Ascending aorta (tissue), 2 donors: ENCODE measurements at places on chromosomes 12 and 14.

GRCh38 chr14:91356181-91356763 lies 61.3 kb downstream of the CCDC88C start:
- H3K36me3 ChIP-seq: no peaks in the 10 kb centered on the region
- H3K4me3 ChIP-seq: no peak overlapping the region
- H3K27ac ChIP-seq: no peak overlapping the region
- H3K4me1 ChIP-seq: no peaks in the 10 kb centered on the region
- no peaks in the 10 kb centered on the region for H3K27me3 ChIP-seq
- no peak for DNase-seq

- H3K27ac ChIP-seq: peak overlapping the region; percentile 93
- H3K4me1 ChIP-seq: peaks cover 22% of the 10 kb centered on the region
- no peaks in the 10 kb centered on the region for H3K27me3 ChIP-seq
Measured at GRCh38 chr12:79687711-79688260, 3.0 kb downstream of the PAWR start.

GRCh38 chr12:75591628-75592027 lies 80.2 kb upstream of the KRR1 start:
- H3K27me3 ChIP-seq: no peaks in the 10 kb centered on the region
- no peak for DNase-seq
- no peak overlapping the region for H3K27ac ChIP-seq
- H3K4me1 ChIP-seq: no peaks in the 10 kb centered on the region
- no peaks in the 10 kb centered on the region for H3K36me3 ChIP-seq
- H3K4me3 ChIP-seq: no peak overlapping the region

GRCh38 chr12:56286044-56286830 lies 13.9 kb downstream of the CS start:
- H3K27ac ChIP-seq: no peak overlapping the region
- H3K36me3 ChIP-seq: peaks cover 68% of the 10 kb centered on the region
- H3K27me3 ChIP-seq: no peaks in the 10 kb centered on the region
- DNase-seq: no peak

GRCh38 chr14:53149668-53150316 lies 3.3 kb downstream of the DDHD1 start:
- H3K36me3 ChIP-seq: no peaks in the 10 kb centered on the region
- H3K4me1 ChIP-seq: no peaks in the 10 kb centered on the region
- no peak overlapping the region for H3K4me3 ChIP-seq
- H3K27ac ChIP-seq: no peak overlapping the region

- no peaks in the 10 kb centered on the region for H3K36me3 ChIP-seq
- H3K27ac ChIP-seq: no peak overlapping the region
- H3K4me1 ChIP-seq: no peaks in the 10 kb centered on the region
- H3K4me3 ChIP-seq: no peak overlapping the region
- H3K27me3 ChIP-seq: no peaks in the 10 kb centered on the region
Measured at GRCh38 chr12:52350786-52351185, 16.5 kb downstream of the KRT85 start.

GRCh38 chr12:120175537-120175936 lies 19.0 kb downstream of the GCN1 start:
- no peak overlapping the region for H3K27ac ChIP-seq
- peaks cover 100% of the 10 kb centered on the region for H3K36me3 ChIP-seq
- no peak for DNase-seq

- no peaks in the 10 kb centered on the region for H3K36me3 ChIP-seq
- peak overlapping the region; percentile 92 for H3K27ac ChIP-seq
- no peaks in the 10 kb centered on the region for H3K4me1 ChIP-seq
- H3K27me3 ChIP-seq: no peaks in the 10 kb centered on the region
- H3K4me3 ChIP-seq: no peak overlapping the region
Measured at GRCh38 chr12:49843876-49844437, 1.1 kb upstream of the BCDIN3D start.

DNA sequence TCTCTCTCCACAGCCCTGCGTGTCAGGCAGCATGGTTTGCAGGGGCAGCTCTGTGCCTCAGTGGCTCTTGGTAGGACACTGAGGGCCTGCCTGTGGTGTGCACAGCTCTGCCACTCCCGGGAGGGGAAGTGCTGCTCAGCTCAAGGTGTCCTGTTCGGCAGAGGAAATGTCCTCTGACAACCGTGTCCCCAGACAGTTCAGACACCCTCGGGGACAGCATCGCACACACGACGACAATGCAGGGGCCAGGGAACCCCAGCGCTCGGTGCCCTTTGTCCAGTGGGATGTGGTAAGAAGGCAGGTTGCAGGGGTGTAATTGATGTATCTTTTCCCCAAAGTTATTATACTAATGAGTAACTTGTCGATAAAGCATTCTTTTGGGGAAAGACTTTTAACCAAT lies 14.2 kb downstream of the ANKLE2 start:
- H3K27ac ChIP-seq: no peak overlapping the region
- H3K4me3 ChIP-seq: no peak overlapping the region
- no peaks in the 10 kb centered on the region for H3K27me3 ChIP-seq
- peaks cover 96% of the 10 kb centered on the region for H3K36me3 ChIP-seq

GRCh38 chr12:90741611-90742010 lies 213.4 kb downstream of the CCER1 start:
- H3K4me1 ChIP-seq: no peaks in the 10 kb centered on the region
- DNase-seq: no peak
- no peak overlapping the region for H3K4me3 ChIP-seq
- H3K36me3 ChIP-seq: no peaks in the 10 kb centered on the region

- H3K27me3 ChIP-seq: no peaks in the 10 kb centered on the region
- H3K4me1 ChIP-seq: peaks cover 8% of the 10 kb centered on the region
- no peak for DNase-seq
- no peaks in the 10 kb centered on the region for H3K36me3 ChIP-seq
- peak overlapping the region; percentile 28 for H3K4me3 ChIP-seq
Measured at GRCh38 chr12:41930866-41931437, 213.7 kb downstream of the GXYLT1 start.

GRCh38 chr14:62956413-62956812 lies 88.8 kb downstream of the KCNH5 start:
- H3K36me3 ChIP-seq: no peaks in the 10 kb centered on the region
- H3K4me3 ChIP-seq: no peak overlapping the region
- H3K27me3 ChIP-seq: no peaks in the 10 kb centered on the region
- no peak for DNase-seq

- DNase-seq: no peak
- no peak overlapping the region for H3K4me3 ChIP-seq
- H3K36me3 ChIP-seq: no peaks in the 10 kb centered on the region
- no peaks in the 10 kb centered on the region for H3K27me3 ChIP-seq
- no peak overlapping the region for H3K27ac ChIP-seq
Measured at GRCh38 chr12:39626033-39626814, 6.6 kb upstream of the ABCD2 start.

DNA sequence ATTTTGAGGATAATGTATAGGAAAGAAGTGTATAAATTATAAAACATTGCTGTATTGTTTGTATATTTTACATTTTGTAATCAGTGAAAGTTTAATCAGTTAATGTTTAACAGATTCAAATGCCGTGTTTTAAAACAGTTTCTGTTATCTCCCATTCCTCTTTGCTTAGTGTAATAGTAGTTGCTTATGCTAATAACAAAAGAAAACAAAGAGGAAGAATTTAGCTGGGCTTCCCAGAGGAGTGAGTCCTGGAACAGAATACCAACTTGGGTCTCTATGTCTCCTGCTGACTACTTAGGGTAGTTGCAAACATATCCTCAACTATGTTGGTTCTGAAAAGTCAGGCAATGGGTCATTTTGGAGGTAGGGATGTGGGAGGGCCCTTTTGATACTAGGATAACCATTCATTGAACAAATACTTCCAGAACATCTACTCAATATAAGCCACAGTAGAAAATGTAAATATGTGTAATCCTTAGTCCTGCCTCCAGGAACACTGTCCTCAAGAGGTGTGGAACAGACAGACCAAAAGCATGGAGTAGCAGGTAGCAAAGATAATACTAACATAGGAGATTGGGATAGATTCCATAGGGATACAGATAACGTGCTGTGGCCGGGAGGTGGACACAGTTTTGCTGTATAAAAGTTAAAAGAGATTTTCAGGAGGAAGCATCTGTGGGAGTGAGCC lies 36.1 kb upstream of the EVL start:
- H3K27me3 ChIP-seq: no peaks in the 10 kb centered on the region
- no peaks in the 10 kb centered on the region for H3K36me3 ChIP-seq
- no peak overlapping the region for H3K4me3 ChIP-seq
- no peaks in the 10 kb centered on the region for H3K4me1 ChIP-seq
- H3K27ac ChIP-seq: no peak overlapping the region

DNA sequence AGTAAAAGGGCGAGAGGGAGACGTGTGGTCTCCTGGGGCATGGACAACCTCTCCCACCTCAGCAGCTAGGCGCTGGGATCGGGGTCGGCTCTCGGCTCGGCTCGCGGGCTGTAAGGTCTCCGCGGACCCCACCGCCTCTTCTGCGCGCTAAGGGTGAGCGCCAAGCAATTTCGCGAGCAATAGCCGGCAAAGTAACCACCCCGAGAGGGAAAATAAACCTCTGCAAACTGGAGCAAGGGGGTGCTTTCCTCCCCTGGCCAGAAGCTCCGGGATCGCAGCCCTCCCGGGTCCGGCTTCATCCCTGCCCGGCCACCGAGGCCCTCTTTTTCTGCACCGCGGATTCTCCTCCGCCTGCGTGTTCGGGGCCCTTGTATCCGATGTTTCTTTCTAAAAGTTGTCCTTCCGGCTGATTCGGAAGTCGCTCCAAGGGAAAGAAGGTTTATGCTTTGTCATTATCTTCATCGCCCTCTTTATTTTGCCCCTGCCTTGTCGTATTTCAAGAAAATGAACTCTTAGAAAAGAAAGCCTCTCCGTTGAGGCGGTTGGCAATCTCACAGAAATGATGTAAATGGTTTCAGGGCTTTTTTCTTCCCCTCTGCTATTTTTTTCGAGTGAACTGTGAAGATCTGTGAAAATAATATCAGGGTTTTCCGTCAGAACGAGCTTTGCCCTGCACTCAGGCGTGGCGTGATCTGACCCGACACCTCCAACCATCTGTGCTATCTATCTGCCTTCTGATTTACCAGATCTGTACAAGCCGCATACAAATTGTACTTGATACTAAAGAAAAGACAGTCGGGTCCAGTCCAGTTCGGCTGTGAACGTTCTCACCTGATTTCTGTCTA lies 1.7 kb upstream of the SIX6 start:
- peaks cover 18% of the 10 kb centered on the region for H3K27me3 ChIP-seq
- H3K4me3 ChIP-seq: no peak overlapping the region
- peaks cover 4% of the 10 kb centered on the region for H3K4me1 ChIP-seq
- no peak for DNase-seq

DNA sequence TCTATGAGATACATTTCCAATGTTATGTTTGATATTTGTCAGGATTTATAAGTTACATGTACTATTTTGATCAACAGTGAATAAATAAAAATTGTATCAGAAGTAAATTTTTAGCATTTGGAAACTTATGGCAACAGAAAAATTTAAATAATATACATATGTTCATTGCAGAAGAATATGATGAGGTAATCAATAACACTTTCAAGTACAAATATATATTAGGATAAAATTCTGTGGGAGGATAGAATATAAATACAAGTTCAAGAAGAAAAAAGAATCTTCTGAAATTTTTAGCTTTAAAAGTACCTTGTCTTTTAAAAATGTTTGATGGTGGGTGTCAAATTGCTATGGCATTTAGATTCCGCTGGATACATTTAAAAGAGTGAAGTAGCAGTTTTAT lies 102.8 kb upstream of the MUCL1 start:
- no peak overlapping the region for H3K4me3 ChIP-seq
- H3K36me3 ChIP-seq: no peaks in the 10 kb centered on the region
- DNase-seq: no peak
- no peaks in the 10 kb centered on the region for H3K4me1 ChIP-seq

DNA sequence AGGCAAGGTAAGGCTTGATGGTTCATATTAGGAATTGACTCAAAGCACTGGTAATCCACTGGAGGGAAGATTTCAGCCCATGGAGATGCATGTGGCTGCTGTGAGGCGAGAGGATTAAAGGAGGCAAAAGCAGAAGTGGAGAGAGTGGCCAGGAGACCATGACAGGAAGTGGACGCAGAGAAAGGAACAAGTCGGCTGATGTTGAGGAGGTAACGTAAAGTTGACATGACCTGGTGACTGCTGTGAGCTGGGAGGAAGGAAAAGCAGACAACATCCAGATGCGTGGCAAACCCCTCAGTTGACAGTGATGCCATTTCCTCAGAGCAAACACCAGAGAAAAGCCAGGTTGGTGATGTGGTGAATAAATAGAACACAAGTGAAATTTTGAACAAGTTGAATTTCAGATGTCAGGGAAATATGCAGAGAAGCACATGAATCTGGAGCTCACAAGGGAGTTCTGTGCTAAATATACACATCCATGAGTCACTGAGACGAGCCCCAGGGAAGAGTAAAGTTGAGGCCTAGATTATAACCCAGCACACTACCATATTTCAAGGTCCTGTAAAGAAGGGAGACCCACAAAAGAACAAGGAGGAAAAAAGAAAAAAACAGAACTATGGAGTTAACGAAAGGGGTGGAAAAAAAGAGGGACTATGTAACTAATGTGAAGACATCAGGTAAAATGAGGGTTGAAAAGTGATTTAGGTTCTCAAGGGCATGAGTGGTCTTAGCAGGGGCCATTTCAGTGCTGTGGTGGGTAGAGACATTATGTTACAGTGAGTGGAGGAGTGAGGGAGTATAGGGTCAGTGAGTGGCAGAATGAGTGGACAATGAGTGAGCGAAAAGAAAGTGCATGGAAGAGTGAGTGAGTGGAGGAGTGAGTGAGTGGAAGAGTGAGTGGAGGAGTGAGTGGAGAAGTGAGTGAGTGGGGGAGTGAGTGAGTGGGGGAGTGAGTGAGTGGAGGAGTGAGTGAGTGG lies 61.6 kb upstream of the GZMB start:
- no peaks in the 10 kb centered on the region for H3K36me3 ChIP-seq
- no peak overlapping the region for H3K27ac ChIP-seq
- no peak for DNase-seq
- no peaks in the 10 kb centered on the region for H3K4me1 ChIP-seq

DNA sequence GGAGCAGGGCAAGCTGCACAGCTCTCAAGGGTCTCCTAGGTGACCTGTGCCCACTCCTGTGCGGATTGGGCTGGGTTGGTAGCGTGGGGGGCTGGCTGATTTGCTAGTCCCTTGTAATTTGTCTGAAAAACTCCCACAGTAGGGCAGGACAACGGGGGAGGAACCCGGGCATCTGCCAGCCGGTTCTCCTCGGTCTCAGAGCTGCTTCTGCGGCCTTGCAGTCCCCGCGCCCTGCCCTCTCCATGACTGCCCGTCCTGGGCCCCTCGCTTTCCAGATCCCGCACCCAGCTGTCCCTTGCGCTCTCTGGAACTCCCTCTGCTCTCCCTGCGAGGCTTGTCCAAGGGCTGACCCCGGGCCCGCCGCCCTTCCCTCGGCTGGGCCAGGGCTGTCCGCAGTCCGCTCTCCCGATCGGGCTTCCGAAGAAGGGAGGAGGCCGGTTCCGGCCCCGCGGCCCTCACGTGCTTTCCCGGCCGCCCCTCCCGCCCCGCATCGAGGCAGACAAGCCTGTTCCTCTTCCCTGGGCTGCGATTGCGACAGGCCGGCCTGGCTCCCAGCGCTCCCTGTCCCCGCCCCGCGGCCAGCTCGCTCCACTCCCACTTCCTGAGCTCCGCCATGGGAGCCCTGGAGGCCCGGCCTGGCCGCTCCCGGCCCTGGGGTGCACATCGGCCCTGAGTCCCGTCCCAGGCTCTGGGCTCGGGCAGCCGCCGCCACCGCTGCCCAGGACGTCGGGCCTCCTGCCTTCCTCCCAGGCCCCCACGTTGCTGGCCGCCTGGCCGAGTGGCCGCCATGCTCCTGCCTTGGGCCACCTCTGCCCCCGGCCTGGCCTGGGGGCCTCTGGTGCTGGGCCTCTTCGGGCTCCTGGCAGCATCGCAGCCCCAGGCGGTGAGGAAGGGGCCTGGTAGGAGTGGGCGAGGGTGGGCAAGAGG lies at the start of gene LTBR:
Gene LTBR (plus strand): TSS at position 591 of the 927 bp plus-strand sequence. CDS start 197 bp downstream, at position 788.
- H3K4me1 ChIP-seq: peaks cover 25% of the 10 kb centered on the region
- peaks cover 28% of the 10 kb centered on the region for H3K36me3 ChIP-seq
- no peaks in the 10 kb centered on the region for H3K27me3 ChIP-seq
- peak within 1 kb of the TSS; percentile 97 for H3K27ac ChIP-seq
